ENCODE measurements at places on chromosomes 4 and X.

- no peak for DNase-seq
These were observed 30.0 kb downstream of the CLCN3 start for GRCh38 chr4:169650227-169650936.

- DNase-seq, result no peak
These were observed 52.2 kb downstream of the ABCG2 start for GRCh38 chr4:88106205-88106604.

DNA sequence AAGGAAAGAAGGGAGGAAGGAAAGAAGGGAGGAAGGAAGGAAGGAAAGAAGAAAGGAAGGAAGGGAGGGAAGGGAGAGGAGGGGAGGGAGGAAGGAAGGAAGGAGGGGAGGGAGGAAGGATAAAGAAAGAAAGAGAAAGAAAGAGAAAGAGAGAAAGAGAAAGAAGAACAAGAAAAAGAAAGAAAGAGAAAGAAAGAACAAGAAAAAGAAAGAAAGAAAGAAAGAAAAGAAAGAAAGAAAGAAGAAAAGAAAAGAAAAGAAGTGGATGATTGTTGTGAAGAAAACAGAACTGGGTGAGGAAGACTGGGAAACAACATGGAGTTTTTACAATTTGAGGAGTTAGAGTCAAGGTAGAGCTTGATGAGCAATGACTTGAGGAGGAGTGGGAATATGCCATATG is 78.0 kb downstream of the EIF4E start:
- no peak for DNase-seq

- no peak for DNase-seq
These were observed 56.1 kb downstream of the KDR start for GRCh38 chr4:55069248-55069647.

GRCh38 chrX:116142976-116143375 is 27.6 kb upstream of the AGTR2 start:
- DNase-seq, result no peak

DNA sequence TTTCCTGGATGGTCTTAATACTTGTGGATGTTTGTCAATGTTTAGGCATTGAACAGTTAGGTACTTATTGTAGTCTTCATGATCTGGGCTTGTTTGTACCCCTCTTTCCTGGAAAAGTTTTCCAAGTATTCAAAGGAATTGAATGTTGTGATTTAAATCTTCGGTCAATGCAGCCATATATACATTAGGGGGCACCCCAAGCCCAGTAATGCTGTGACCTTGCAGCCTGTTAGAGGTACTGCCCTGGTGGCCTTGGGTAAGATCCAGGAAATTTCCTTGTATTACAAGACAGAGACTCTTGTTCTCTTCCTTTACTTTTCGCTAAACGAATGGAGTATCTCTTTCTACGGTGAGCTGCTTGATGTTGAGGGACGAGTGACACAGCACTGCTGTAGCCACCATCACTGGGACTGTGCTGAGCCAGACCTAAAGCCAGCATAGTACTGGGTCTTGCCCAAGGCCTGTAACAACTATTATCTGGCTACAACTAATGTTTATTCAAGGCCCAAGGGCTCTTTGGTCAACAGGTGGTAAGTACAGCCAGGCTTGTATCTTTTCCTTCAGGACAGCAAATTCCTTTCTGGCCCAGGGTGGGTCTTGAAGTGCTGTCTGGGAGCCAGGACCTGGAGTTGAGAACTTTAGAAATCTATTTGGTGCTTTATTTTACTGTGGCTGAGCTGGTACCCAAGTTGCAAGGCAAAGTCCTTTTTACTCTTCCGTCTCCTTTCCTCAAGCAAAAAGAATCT is 118.3 kb upstream of the ATOH1 start:
- DNase-seq, result peak; percentile 1

DNA sequence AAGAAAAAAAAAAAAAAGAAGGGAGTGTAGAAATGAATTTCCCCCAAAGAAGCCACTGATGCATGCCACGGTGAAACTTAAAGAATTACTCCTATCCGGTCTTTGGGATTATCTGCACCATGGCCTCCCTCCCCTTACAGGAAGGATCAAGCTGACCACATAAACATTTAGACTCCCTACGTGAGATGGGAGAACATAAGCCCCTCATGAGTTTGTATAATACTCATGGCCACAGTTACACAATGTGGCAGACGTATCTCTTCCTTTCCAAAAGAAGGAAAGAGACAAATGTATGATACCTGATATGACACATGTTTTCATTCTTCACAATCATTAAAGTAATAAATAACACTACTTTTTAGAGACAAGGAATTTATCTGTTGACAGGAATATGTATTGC is 3.3 kb upstream of the PTTG2 start:
- no peak for DNase-seq

DNA sequence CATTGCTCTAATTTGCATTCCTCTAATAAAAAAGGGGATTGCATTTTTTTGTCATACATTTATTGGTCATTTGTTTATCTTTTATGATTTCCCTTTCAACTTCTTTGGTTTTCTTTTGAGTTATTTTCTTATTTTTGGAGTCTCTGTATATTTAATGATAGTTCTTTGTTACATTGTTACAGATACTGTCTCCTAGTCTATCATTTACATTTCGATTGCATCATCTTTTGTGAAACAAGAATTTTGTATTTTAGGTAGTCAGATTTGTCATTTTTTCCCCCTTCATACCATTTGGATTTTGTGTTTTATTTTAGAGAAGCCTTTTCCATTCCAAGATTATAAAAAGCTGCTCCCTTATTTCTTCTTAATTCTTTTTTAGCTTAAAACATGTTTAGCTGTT is 37.1 kb downstream of the SNX25 start:
- DNase-seq, result no peak

DNA sequence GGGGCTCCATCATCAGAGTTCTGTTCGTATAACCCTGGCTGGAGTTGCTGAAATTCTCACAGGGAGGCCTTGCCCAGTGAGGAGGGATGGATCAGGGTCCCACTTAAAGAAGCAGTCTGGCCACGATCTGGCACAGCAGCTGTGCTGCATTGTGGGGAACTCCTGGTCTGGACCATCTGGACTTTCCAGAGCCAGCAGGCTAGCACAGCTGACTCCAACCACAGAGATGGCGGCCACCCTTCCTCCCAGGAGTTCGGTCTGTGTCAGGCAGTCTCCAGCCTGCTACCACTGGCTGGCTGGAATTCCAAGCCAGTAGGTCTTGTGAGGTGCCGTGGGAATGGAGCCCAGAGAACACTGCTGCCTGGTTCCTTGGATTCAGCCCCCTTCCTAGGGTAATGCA is 62.0 kb downstream of the SLAIN2 start:
- DNase-seq, result no peak

DNA sequence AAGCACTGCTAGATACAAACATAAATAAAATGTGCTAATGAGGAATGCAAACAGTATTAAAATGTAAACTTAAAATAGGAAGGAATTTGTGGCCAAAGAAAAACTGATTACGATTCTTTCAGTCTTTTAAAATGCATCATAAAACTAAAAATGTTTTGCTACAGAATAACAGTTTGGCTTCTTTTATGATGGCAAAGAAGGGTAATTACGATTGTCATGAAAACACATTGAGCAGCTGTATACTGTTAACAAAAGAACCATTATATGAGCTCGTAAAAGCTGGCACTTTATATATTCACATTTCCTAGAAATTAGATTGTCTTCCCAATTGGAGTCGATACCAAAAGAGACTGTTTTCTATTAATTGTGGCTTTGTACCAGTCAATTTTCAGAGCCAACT is 290.4 kb downstream of the NR3C2 start:
- no peak for DNase-seq

- DNase-seq, result no peak
These were observed 4.1 kb downstream of the ENPEP start for GRCh38 chr4:110480031-110480549.

DNA sequence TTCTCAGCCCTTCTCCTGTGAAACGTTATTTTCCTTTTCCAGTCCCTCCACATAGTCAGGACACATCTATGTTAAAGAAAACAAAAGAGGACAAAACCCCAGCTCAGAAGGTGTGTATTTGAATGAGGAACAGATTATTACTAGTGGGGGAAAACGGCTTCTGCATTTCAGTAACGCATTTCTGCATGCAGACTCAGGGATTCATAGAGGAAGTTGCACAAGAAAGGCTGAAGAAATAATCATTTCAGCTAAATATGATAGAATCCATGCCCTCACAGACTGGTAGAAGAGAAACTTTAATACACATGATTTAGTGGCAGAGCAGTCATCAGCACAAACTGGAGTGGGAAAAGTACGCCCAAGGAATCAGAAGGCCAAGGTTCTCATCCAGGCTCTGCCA is 270.8 kb upstream of the FGF13 start:
- DNase-seq, result peak; percentile 2

- no peak for DNase-seq
These were observed 106.8 kb downstream of the ELOVL6 start for GRCh38 chr4:110091434-110092140.

GRCh38 chr4:1583859-1584258 is 100.3 kb downstream of the FAM53A start:
- DNase-seq, result no peak

DNA sequence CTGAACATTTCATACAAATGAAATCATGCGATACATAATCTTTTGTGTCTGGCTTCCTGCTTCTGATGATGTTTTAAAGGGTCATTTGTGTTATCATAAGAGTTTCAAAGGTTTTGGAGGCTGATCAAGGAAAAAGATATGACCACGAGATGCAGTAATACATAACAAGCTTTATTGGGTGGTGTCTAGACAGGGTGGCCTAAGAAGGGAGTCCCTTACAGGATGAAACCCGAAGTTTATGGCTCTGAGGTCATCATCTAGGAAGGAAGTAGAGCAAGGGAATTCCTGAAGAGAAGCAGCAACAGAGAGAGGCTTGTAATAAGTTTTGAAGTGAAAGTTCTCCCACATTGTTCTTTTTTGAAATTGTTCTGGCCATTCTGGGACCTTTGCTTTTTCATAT is 40.8 kb upstream of the SOD3 start:
- DNase-seq, result no peak

- no peak for DNase-seq
These were observed 48.7 kb downstream of the UCHL1 start for GRCh38 chr4:41305476-41305875.

DNA sequence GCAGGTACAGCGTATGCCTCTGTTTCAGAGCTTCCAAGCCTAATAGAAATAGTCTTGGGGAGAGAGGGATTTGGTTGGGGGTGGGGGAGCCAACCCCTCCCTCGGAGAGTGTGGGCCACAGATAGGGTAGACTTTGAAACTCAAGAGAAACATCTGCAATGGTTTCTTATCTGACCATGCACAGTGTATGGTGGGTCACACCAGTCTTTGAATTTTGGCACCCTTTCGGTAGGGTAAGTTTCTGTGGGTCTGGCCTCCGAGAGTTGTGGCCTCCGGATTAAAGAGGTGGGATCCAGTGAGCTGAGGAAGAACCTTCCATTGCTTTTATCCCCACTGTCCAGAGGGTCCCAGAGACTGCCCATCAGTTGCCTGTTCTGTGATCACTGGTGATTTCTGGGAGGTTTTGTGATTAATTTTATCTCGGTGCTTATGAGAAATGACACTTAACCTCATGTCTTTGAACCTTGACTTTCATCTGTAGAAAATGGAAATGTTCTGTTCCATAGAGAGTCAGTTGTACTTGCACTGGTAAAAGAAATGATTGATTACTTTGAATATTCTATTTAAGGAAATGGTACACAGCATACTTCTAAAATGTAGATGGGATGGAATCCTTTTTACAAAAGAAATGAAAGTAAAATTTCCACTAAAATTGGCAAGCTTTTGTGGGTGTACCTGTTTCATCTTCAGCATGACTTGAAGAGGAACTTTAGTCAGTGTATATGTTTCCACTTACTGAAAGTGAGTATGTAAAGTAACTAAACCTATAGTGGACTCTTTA is 62.7 kb downstream of the TMEM131L start:
- DNase-seq, result no peak

DNA sequence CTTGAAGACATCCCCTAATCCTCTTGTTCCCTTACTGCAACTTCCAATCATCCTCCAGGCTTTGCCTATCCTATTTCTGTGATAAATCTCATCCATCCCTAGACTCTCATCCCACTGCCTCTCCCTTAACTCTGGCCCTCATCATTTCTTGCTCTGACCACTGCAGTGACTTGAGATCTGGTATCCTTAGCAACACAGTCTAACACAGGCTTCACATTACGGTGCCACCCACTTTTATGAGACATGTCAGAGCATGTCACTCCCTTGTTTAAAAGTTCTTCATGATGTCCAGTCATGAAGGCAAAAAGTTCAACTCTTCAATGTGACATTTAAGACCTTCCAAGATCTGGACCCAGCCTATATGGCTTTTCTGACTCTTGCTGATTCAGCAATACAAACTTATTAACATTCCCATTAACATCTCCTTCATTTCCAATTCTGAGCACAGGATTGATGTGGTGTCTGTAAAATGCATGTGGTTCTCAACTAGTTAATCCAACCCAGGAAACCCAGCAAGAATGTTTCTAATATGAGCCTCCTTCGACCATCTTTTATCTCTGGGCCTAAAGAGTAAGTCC is 64.0 kb downstream of the OR13H1 start:
- no peak for DNase-seq

DNA sequence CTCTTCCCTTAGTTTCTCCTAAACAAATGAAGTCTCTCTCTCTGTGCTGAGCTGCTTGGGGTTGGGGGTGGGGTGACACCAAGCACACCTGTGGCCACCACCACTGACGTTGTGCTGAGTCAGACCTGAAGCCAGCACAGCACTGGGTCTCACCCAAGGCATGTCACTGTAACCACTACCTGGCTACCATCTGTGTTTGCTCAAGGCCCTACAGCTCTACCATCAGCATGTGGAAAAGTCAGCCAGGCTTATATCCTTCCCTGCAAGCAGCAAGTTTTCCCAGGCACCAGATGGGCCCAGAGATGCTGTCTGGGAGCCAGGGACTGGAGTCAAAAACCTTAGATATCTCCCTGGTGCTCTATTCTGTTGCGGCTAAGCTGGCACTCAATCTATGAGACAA is 6.9 kb downstream of the CXCL10 start:
- DNase-seq, result no peak

DNA sequence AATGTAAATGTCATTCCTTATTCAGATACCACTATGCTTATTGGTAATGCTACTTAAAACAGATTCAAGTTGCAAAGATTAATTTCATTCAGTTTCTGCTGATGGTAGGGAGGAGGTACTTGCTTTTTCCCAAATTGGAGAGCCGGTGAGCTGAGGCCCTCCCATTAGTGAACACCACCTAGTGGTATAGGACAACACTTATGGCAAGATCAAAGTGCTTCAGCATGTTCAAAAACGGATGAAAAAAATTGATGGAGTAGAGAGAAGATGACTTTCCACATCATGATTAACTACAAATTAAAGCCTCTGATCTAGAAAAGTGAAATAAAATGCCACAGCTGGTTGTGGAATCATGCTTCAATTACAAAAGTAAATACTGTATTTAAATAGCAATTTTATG is 112.9 kb downstream of the MBNL3 start:
- DNase-seq, result no peak

DNA sequence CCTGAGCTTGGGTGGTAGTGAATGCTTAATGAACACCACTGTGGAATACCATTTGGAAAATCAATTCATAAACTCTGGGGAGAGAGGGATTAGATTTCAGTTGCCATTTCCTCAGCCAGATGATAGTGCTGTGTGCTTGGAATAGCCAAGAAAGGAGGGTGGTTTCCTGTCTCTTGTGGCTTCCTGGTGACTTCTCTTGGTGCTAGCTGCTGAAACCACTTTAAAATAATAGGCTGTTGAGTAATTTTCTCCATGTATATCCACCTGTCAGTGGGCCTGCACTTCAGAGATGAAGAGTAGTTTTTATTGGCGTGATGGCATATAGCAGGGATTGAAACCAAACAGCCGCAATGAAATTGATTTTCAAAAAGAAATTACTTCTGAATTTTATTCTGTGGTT is 11.8 kb downstream of the EDA start:
- no peak for DNase-seq

Measured in AML-193 (cell line).